Thoracic aorta (tissue), 2 donors: ENCODE measurements at places on chromosomes 2 and 18. TPM values are rescaled to one million over a fixed set of nuclear protein-coding genes. Genes with fewer than 3 reads are reported as not detected.

- DNase-seq: no peak
Observed at GRCh38 chr2:76867854-76868253, 654.3 kb downstream of the LRRTM4 start.

GRCh38 chr18:8167026-8167425 is 442.2 kb upstream of the RAB12 start:
- no peak for DNase-seq

GRCh38 chr2:148525130-148525529 is 119.4 kb upstream of the EPC2 start:
- no peak for DNase-seq

DNA sequence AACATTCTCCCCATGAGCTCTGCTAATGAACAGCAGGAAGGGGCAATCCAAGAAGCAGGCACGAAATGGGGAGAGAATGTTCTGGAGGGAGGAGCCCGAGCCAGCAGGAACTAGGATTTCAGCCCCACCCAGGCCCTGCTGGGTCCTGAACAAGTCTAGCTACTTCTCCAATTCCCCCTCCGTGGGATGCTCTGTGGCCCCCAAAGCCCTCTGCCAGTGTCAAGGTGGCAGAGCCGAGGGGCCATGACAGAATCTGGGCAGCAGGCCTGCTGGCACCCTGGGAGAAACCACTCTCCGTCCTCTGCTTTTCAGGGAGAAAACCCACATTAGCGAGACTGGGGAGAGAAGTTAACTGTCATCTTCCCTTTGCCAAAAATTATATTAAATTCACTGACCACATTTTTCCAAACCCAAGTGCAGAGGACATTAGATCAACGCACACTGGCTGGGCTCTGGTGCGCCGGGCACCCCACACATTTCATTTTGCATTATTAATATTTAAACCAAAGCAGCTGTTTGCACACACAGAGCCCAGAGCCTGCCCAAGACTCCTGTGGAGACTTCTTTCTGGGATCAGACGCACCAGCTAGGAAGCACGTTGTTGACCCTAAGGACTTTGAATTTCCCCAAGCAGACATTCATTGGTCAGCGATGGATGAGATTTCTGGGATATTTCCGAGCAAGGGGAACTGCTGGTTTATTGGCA is 80.2 kb upstream of the PKDCC start:
- DNase-seq: no peak

GRCh38 chr2:73063909-73064875 is 7.3 kb downstream of the SFXN5 start:
- DNase-seq: no peak

GRCh38 chr18:6882401-6882800 is 152.9 kb downstream of the ARHGAP28 start:
- DNase-seq: no peak

DNA sequence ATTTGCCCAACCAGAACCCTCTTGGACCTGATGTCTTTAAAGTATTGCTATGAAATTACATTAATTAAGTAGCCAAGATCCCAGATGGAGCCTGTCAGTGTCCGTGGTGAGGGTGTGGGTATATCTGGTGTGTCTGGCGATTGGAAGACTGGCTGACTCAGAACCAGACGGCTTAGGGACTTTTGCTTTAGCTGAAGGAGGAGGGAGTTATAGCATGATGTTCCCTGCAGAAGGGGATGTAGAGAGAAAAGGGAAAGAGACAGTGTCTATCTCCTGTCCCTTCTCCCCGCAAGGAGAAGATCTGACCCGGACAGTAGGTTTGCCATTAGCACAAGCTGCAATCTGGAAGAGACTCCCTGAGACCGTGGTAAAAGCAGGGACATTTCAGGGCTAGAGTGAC is 60.6 kb downstream of the POU3F3 start:
- no peak for DNase-seq

GRCh38 chr2:140064243-140064642 is 1284.1 kb upstream of the NXPH2 start:
- no peak for DNase-seq

DNA sequence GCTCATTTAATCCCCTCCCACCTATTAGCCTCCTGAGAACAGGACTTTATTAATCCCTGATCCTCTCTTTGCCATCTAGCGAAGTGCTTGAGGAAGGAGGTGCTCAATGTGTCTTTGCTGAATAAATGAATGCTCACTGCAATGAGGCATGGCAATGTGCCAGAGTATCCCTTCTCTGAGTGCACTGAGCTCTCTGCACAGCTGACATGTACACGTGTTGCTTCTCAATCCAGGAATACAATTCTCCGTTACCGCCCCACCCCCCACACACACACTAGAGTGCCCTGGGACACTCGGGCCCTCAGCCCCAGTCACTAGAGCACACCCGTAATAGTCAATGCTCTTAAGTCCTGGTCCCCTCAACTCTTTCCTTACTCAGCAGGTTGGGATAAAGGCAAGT is 41.4 kb downstream of the FAM178B start:
- DNase-seq: no peak

DNA sequence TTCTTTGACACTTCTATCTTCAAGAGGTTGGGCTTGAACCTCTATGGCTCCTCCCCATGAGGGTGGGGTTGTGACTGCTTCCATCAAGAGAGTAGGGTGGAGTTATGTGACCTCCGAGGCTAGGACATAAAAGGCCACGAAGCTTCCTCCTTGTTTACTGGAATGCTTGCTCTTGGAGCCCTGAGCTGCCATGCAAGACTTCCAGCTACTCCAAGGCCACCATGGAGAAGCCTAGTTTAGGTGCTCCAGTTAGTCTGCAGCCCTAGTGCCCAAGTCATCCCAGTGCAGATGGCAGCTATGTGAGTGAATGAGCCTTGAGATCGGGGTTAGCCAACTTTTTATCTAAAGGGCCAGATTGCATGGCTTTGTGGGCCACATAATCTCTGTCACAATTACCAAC is 2.4 kb upstream of the MERTK start:
- no peak for DNase-seq

DNA sequence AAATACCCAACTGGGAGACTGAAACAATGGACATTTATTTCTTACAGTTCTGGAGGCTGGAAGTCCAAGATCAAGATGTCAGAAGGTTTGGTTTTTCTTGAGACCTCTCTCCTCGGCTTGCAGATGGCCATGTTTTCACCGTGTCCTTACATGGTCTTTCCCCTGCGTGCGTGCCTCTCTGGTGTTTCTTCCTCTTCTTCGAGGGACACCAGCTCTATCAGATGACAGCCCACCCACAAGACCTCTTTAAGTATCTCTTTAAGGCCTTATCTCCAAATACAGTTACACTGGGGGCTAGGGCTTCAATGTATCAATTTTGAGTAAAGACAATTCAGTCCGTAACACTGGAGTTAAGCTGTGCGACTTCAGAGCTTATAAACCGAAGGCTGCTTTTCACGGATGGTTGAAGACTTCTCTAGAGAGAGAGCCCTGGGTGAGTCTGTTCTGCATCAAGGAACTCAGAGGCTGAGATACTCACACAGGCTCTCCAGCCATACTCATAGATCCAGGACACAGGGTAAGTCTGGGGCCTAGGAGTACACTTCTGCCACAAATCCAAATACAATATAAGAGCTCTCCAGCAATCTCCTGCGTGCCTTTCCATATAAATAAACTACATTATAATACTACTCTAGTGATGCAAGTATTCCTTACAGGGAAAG is 339.9 kb upstream of the PKDCC start:
- no peak for DNase-seq

DNA sequence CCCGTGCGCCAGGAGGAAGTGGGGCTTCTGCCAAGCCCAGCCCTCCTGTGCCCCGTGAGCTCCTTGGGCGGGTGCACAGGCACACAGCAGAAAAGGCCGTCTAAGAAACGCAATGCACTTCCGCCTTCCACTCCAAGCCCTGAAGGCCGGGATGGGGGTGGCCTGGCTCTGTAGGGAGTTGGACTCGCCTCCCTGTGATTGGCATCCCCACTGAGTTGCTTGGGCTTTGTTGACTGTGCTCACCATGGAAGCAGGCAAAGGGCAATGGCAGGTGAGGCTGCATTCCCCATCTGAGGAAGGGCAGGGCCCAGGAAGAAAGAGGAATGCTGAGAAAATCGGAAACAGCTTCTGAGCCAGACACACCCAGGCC is 66.8 kb downstream of the CRACDL start:
- no peak for DNase-seq

DNA sequence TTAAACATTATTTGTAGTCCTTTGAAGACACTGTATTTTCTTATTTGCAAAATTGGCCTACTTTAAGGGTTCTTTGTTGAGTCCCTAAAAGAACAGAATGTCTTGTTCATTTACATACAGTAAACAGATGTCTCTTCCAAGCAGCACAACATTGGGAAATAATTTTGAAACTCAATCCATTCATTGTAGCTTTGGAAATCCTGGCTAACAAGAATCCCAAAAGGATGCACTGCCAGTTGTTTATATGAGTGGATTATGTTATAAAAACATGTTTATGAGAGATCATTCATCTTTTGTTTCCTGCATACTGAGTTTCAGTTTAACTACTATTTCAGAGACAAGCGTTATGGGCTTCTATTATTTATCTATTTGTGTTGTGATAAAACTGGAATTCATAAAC is 499.3 kb downstream of the PID1 start:
- DNase-seq: no peak

GRCh38 chr2:71948781-71949536 is 198.7 kb downstream of the CYP26B1 start:
- DNase-seq: no peak

DNA sequence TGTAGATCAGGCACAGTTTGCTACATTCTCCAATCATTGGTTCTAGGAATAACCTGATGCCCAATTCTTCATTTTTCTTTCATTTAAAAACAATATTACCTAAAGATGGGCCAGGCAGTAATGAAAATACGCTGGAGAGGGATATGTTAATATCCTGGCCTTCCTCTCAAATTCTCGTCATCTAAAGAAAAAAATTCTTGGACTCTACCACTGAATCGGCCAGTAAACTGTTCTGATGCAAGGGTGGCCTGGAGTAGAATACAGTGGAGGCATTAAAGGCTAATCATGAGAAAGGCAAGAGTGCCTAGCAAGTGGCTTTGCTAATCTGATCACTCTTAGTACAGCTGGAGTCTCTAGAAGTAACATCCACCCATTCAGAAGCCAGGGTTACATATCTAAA is 157.7 kb downstream of the ANTXR1 start:
- no peak for DNase-seq

GRCh38 chr2:235569837-235570236 is 76.0 kb downstream of the AGAP1 start:
- DNase-seq: no peak

DNA sequence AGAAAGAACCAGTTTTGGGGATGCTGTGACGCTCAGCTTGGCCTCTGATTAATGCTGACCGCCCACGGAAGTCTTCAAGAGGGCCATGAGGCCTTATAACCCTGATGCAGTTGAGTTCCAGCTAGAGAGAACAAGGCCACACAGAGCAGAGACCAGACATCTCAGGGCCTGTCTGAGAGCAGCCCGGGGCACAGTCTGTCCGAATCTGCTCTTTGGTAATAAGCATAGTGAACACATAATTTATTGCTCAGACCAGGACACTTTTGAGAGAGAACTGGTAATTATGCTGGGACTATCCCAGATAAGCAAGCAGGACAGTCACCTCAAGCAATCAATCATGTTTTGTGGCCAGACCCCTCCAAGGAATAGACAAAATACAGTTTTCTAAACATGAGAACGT is 68.5 kb downstream of the STPG4 start:
- DNase-seq: no peak

- DNase-seq: no peak
Observed at GRCh38 chr2:105321875-105322646, 7.5 kb downstream of the TGFBRAP1 start.

DNA sequence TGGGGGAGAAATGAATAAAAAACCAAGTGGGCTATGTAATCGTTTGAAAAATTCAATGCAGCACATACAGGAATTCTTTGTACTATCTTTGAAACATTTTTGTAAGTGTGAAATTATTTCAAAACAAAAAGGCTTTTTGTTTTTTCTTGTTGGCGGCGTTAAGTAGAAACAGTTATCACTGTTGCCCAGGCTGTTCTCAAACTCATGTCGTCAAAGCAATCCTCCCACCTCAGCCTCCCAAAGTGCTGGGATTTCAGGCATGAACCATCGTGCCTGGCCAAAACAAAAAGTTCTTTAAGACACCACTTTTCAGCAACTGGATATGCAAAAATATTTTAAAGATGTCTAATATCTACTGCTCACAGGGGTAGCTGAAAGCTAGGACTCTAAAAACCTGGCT is 5.4 kb downstream of the SS18 start:
- no peak for DNase-seq

- no peak for DNase-seq
Observed at GRCh38 chr2:183459466-183459865, 335.2 kb downstream of the NUP35 start.

- DNase-seq: no peak
Observed at GRCh38 chr2:70703900-70704549, 64.0 kb downstream of the ADD2 start.

DNA sequence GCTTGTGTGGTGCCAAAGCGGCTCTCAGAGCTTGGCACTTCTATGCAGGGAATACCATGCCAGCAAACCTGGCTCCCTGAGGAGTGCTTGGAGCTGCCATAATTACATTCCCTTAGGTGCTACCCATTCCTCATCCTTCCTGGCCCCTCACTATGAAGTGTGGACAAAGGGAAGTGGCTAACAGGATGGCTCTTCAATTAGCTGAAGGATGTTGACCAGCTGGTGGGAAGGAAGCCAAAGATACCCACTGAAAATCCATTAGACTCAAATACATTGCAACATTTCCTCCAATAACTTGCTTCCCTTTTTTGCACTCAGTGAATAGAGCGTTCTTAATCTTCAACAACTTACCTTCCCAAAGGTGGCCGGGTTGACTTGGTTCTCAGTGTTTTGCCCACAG is 8.5 kb downstream of the RFX8 start:
- DNase-seq: no peak

The AKAIN1 gene
- total RNA-seq: not detected

The ORMDL1 gene
- total RNA-seq: 95.0 TPM

The RBKS gene
- 5.0 TPM for total RNA-seq

The MSH2 gene
- 9.6 TPM for total RNA-seq

The LOXL3 gene
- 16.6 TPM for total RNA-seq

The ALPP gene
- total RNA-seq: not detected

The NOL4 gene
- not detected for total RNA-seq

The SCN1A gene
- total RNA-seq: not detected

The MRO gene
- 1.1 TPM for total RNA-seq

The FBXO36 gene
- total RNA-seq: 1.7 TPM
